Activated T-helper 1 cell treated with anti-CD3 and anti-CD28 coated beads, Interleukin-2, amount 50 U/mL, for 16 hours (primary cell): ENCODE measurements at places on chromosomes 7 and 10.

- DNase-seq = no peak
These were observed 332.1 kb upstream of the SORCS1 start for GRCh38 chr10:107496594-107496993.

GRCh38 chr7:144936314-144936713 is 100.5 kb upstream of the TPK1 start:
- DNase-seq = no peak

DNA sequence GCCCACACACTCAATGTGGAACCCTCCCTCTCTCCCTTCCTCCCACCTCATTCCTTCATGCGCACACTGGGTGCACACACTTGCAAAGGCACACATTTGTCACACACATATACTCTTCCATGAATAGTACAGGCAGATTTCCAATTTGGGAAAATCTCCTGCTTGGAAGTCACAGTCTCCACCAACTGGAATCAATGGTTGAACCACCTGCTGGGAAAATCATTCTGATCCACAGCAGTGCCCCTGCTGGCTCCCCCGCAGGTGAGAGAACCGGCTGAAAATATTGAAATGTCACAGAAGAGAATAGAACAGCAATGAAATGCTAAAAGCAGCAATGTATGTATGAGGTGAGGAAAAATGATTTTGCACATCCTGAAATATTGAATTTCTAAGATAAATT is 232.7 kb downstream of the ADAM12 start:
- no peak for DNase-seq

DNA sequence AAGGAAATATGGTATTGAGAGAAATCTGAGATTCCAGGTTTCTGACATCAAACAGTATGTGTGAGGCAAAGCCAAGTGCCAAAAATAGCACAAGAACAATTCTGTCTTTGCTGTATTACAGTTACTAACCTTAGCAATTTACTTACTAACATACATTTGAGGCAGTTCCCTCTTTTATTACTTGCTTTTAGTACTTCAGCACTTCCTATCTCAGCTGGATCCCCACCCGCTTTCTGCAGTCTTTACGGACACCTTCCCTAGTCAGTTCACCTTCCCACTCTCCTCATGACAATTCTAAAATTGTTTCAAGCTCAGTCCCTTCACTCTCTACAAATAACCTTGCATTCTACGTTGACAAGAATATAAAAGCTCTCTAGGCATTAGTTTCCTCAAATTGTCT is 79.2 kb downstream of the ELAPOR2 start:
- no peak for DNase-seq

GRCh38 chr10:70292004-70292403 is 8.2 kb upstream of the NPFFR1 start:
- DNase-seq = no peak

DNA sequence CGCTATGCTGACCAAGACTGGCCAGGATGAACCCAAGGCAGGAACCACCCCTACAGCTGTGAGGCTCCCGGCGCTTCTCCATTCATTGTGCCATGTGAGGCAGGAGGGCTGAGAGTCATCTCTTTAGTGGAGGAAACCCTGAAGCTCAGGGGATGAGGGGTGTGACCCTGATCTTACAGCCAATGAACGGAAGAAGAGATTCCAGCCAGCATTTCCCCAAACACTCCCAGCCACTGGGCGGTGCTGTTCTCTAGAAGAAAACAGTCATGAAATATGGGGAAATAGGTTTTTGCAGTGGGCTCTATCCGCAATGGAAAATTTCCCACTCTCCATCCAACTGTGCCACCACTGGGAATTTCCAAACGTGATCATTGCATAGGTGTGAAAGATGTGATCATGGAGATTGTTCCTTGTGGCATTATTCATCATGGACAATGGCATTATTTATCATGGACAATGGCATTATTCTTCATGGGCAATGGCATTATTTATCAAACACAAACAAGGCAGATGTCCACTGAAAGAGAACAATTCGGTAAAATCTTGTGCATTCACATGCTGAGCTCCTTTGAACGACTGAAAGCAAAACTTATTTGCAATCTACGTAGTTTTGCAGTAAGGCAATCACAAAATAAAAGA is 14.0 kb upstream of the SLC18A2 start:
- no peak for DNase-seq
